NCI-H1048 (cell line): ENCODE measurements at places on chromosomes 3 and 15.

- no peak for DNase-seq
Measured at GRCh38 chr3:140588558-140588957, 89.3 kb upstream of the TRIM42 start.

GRCh38 chr3:50375258-50375931 lies 16.1 kb upstream of the TMEM115 start:
- no peak for DNase-seq

GRCh38 chr15:89051875-89052274 lies 36.4 kb upstream of the ABHD2 start:
- DNase-seq: no peak

DNA sequence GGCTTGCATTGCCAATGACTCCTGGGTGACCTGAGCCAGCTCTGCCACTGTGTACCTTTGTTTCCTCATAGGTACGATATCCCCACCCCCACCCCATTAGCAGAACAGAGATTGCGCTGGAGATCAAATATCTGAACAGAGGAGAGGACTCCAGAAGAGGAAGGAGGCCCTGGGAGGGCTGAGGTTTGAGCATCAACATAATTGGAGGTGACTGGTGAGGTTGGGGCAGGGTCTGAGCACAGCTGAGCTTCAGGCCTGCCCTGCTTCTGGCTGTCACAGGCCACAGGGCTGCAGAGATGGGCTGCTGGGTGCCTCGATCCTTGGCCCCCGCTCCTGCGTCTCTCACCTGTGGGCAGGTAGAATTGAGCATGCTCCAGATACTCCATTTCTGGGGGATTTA lies 21.3 kb upstream of the CACNA2D2 start:
- no peak for DNase-seq

DNA sequence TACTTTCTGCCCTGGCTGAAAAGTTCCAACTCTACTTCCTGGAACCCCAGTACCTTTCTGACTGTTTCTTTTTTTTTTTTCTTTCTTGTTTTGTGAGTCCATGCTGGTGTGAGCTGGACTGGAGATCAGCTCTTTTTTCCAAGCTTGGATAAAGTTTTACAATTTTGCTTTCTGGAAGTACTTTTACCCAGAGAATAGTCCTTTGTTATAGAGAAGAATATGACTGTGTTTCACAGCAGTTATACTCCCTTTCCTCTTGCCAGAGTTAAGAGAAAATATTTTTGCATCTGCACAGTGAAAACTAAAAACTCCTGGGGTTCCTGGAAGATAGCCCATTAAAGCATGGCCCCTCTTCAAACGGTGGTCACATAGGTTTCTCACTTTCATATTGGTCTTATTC lies 1100.6 kb downstream of the OTOL1 start:
- DNase-seq: no peak

DNA sequence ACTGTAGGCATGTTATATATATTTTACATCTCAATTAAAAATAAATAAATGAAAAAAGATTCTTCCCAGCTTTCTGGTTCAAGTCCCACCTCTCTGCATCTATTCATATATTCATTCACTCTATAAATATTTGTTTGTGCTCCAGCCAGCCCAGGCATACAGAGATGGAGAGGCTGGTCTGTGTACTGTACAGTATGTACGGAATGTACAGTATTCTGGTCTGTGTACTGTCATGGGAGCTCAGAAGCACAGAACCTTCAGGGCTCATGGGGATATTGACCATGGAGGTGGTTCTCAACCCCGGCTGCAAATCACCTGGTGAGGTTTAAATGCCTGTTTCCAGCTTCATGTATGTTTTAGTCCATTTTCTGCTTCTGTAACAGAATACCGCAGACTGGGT lies 13.8 kb downstream of the CORO2B start:
- no peak for DNase-seq

DNA sequence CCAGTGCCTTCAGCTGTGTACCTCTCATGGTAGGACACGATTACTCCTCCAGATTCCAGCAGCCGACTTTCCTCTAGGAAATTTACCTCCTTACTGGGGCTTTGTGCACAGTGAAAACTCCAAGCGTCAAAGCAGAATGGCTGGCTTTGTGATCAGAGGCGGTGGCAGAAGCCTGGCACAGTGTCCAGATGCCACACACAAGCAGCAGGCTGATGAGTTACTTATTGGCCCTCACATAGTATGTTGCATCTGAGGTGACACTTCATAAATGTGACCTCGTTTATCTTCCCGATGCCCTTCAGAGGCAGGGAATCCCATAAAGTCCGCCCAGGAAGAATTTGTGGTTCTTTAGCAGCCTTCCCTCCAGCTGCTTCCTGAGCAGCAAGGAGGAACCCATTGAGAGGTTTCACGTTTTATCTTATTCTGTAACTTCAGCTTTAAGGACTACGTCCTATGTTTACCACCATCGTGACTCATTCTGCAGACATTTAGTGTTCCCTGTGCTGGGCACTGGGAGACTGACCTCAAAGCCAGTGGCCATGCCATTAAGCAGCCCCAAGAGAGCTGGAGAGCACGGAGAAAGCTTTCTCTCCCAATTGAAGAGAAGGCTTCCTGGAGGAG lies 107.1 kb upstream of the C15orf61 start:
- no peak for DNase-seq

DNA sequence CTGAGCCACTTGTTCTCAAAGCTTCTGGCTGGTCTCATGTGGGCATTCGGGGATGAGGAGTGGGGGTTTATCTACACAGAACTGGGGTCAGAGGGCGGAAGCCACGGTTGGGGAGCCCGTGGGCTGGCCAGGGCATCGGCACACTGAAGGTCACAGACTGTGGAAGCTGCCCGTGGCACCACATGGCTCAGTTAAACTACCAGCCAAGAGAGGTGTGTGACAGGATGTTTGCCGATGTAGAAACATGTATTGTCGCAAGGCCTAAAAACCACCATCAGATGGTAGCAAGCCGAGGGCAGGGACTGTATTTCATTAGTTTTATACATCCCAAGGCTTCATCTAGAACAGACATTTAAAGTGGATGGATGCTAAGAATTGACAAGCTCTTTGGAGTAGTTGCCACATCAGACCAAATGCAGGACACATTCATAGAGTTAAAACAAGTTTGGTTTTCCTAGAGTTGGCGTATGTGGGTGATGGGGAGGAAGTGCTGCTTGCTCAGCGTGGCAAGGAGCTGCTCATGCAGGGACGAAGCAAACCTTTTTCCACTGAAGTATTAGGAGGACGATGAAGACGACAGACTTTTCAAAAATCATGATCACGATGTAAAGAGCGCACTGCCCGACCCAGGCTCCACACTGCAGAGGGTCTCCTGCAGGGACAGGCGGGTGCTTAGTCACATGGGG lies 9.6 kb upstream of the MUSTN1 start:
- DNase-seq: no peak

DNA sequence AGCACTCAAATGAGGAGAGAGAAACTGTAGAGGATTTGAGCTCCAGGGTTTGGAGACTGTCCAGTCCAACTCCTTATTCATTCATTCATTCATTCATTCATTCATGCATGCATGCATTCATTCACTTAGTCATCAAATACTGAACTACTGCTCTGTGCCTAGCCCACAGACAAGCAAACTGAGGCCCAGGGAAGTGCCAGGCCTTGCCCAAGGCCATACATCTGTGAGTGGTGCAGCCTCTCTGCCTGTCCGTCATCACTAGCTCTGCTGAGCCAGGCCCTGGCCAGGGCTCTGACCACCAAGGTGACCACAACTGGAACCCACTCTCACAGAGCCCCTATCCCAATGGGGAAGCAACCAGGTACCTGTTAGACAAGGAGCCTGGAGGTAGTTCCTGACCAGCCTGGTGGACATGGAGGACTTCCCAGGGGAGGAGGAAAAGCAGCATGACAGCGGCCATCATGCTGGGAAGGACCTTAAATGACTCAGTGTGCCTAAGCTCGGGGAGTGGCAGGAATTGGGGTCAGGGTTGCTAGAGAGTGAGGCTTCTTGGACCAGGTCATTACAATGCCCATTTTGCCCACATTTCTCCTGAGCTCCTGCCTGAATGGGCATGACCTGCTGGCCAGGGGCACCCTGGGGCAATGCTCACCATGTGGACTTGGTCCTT lies 27.5 kb upstream of the RPL29 start:
- DNase-seq: no peak

- no peak for DNase-seq
Measured at GRCh38 chr3:64954995-64955636, 267.3 kb upstream of the ADAMTS9 start.

- no peak for DNase-seq
Measured at GRCh38 chr3:172687501-172687900, 23.4 kb downstream of the NCEH1 start.

GRCh38 chr3:41178576-41178975 lies 20.7 kb upstream of the CTNNB1 start:
- DNase-seq: no peak

- no peak for DNase-seq
Measured at GRCh38 chr3:101854608-101855304, 5.4 kb downstream of the NFKBIZ start.

DNA sequence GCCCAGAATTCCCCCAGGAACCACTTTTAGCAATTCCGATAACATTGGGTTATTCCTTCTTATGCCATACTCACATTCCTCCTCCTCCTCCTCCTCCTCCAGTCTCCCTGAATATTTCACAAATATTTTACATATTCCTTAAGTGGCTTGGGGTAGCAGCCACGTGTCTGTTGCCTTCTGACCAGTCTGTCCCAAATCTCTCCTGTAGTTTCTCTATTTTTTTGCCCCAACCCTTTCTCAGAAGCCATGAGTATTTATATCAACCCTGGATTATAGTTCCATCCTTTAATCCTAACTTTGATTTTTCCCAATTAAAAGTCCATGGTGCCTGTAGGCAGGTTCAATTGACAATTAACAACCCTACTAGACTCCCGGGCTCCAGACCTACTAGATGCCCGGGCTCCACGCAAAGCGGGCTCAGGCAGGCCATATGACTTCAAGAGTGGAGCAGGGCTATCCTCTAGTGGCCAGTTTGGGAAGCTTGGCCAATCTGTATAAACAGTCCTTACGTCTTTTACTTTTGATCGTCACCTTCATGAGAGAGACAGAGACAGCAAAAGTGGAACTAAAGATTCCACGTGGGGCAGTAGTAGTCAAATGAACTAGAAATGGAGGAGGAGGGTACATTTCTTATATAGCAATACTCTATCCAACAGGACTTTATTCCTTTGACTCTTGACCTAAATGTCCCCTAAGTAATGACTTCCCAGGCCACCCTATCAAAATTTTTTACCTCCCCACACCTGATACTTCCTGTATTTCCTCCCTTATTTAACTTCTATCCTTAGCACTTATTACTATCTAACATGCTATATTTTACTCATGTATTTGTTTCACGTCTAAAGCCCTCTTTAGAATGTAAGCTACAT lies 69.7 kb downstream of the USF3 start:
- no peak for DNase-seq

DNA sequence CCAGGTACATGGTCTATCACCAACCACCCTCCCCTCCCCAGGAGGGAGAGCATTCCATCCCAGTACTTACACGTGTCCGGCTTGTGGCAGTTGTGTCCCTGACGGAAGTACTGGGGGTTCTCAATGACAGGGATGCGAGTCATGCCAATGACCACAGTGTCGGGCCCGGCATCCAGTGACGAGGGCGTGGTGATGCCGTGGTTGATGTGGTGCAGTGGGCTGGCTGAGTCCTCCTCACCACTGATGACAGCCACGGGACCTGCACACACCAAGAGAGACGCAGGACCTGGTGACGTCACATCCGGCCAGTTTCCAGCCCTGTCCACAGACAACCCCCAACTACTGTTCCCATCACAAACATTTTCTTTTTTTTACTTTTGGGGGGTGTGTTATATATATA lies 223.8 kb downstream of the NTRK3 start:
- no peak for DNase-seq

GRCh38 chr3:168034152-168034928 lies 61.4 kb downstream of the GOLIM4 start:
- DNase-seq: no peak

DNA sequence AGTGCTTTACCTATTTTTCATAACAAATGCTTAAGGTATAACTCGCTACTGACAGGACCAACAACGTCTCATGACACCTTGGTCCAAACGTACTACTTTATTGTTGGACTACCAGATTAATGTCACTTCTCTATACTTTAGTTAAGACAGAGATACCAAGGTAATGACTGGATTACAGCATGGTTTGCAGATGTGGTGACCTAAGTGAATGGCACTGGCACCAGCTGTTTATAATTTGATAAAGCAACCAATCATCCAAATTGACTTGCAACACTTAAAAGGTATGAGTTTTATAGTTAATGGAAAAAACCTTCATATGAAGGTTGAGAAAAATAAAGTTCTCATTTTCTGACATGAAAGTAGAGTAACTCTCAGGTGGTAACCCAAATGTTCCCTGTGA lies 209.0 kb downstream of the NEK10 start:
- no peak for DNase-seq

DNA sequence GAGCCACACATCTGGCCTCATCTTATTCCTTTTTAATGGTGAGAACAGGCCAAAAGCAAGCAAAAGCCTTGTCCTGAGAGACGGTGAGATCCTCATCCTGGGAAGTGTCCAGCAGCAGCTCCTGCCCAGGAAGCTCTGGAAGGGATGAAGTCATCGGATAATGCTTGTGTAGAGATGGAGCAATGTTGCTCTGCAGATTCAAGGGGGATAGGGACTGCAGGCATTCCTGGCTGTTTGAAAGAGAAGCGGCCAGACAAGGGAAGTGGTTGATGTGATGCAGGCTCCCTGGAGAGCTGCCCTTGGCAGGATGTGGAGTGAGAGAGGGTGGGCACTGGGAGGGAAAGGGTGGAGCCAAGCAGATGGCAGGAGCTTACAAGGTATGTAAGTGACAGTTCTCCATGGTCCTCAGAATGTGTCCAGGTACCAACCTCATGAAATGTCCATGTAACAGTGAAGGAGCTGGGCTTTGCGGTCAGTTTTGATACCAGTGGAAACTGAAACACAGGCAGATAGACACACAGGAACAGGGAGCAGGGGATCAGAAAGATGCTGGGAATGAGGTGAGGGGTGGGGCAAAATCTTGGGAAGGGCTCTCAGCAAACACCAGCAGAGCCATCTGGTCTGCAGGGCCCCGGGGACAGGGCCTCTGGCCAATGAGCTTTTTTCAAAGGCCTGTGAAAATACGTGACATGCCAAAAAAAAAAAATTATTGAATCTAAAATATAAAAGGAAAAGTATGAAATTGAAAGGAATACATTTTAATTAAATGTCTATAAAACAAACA lies 32.2 kb upstream of the LACTB start:
- DNase-seq: no peak

DNA sequence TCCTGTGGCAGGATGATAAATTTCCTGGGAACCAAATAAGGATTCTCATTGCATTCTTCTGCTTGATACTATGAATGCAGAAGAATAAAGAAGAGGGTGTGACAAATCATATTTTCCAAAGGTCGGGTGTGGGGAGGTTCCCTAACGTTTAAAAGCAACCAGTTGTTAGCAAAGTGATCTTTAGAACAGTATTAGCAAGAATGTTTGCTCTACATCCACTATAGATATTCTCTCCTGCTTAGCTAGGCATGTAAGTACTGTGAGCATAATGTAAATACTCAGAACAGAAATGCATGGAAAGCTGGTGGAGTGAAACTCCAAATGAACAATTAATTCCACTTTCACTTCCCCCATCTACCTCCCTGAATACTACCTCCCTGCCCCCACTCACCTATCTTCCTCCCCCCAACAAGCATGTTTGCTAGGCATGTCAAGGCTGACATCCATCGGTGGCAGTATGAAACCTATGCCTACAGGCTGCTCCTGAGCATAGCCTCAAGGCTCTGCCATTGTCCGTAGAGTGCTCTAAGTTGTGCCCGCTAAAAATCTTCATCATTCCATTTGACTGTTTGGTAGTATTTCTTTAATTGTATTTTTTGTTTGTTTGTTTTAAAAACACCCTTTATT lies 329.7 kb downstream of the TIGIT start:
- DNase-seq: no peak

GRCh38 chr15:90190606-90191343 lies 10.4 kb upstream of the SEMA4B start:
- no peak for DNase-seq
